ENCODE measurements at places on chromosomes 1 and 21. TPM values are rescaled to one million over a fixed set of nuclear protein-coding genes. Genes with fewer than 3 reads are reported as not detected.

DCST2 gene
- 0.27 TPM for total RNA-seq

GRCh38 chr1:204623894-204624361 is 61.6 kb downstream of the LRRN2 start:
- no peaks in the 10 kb centered on the region for H3K27me3 ChIP-seq
- no peak for DNase-seq
- no peaks in the 10 kb centered on the region for H3K4me1 ChIP-seq
- H3K36me3 ChIP-seq, result no peaks in the 10 kb centered on the region

GRCh38 chr1:46196609-46197008 is 1.6 kb downstream of the POMGNT1 start:
- DNase-seq, result no peak
- peak overlapping the region; percentile 9 for H3K27ac ChIP-seq
- H3K36me3 ChIP-seq, result peaks cover 16% of the 10 kb centered on the region
- H3K4me3 ChIP-seq, result peak overlapping the region; percentile 87

DNA sequence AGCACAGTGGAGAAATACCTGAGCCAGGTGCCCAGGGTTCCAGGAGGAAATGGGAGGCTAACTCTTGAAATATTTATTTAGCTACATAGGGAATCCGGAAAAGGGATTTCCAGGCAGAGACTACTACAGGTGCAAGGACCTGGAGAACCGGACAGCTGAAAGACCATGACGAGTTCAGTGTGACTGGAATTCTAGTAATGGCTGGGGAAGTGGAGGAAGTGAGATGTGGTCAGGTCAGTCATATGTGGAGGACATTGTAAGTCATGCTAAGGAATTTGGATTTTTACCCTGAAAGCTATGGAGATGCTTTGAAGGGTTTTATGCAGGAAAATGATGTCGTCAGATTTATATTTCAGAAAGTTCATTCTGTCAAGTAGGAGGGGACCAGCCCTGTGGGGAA is 1.8 kb downstream of the CAP1 start:
- peaks cover 36% of the 10 kb centered on the region for H3K36me3 ChIP-seq
- no peaks in the 10 kb centered on the region for H3K27me3 ChIP-seq
- peak overlapping the region; percentile 97 for H3K4me3 ChIP-seq
- peaks cover 72% of the 10 kb centered on the region for H3K4me1 ChIP-seq

Measured in activated T-helper 1 cell treated with anti-CD3 and anti-CD28 coated beads, Interleukin-12 subunit alpha, Interleukin-12 subunit beta, Interleukin-2, Interleukin-4 antibody, amounts not matched to agents 30 ng/mL and 10 ng/mL and 1 ng/mL, durations not matched to agents 14 hours and 24 hours and 36 hours (primary cell).